Right hindlimb (tissue), 1 donor: ENCODE measurements at places on chromosomes 4 and X.

GRCh38 chr4:133996431-133997121 lies 205.0 kb downstream of the PABPC4L start:
- no peak for DNase-seq

DNA sequence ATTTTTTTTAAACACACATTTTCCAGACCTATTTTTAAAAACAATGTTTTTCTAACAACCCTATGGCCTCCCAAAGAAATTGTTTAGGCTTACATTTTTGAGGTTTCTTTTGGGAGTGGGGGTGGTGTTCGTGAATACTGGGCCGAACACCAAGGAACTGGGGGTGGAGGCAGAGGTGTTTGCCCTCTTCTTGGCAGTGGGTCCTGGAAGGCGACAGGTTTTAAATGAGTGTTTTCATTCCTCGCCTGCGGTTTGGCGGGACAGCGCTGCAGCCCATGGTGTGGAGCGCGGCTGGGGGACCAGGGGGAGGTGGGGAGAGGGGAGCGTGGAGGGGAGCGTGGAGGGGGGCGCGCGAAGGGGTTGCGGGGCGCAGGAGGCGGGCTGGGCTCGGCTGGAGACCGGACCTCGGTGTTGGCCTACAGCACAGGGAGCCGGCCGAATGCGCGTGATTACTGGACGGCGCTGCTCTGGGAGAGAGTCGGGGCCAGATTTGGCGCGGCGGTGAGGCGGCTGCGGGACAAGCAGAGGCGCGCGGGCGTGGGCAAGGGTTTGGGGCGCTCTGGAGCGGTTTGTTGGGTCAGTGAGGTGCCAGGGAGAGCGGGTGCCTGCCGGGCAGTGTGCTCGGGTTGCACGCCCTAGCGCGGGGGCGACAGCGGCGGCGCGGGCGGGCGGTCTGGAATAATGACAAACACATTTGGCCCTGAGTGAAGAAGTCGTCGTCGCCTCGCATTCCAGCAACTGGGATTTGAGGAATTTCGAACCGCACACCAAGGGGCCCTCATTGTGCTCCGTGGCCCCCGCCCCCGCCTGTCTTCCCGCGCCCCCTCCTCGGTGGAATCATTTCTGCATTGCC lies 764 bp downstream of the PDGFRA start:
- peak; percentile 64 for DNase-seq

DNA sequence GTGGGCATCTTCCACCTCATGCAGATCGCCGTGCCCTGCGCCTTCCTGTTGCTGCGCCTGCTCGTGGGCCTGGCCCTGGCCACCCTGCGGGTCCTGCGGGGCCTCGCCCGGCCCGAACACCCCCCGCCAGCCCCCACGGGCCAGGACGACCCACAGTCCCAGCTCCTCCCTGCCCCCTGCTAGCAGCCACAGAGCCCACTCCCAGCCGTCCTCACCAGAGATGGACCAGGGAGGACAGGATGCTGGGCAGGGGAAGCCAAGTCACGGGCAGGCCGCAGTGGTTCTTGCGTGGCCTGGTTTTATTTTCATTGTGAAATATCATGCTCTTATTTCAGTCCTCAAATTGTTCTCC lies 15.1 kb downstream of the DGKQ start:
- no peak for DNase-seq

- DNase-seq: no peak
Measured at GRCh38 chr4:180217070-180217469, 2026.1 kb upstream of the TENM3 start.

DNA sequence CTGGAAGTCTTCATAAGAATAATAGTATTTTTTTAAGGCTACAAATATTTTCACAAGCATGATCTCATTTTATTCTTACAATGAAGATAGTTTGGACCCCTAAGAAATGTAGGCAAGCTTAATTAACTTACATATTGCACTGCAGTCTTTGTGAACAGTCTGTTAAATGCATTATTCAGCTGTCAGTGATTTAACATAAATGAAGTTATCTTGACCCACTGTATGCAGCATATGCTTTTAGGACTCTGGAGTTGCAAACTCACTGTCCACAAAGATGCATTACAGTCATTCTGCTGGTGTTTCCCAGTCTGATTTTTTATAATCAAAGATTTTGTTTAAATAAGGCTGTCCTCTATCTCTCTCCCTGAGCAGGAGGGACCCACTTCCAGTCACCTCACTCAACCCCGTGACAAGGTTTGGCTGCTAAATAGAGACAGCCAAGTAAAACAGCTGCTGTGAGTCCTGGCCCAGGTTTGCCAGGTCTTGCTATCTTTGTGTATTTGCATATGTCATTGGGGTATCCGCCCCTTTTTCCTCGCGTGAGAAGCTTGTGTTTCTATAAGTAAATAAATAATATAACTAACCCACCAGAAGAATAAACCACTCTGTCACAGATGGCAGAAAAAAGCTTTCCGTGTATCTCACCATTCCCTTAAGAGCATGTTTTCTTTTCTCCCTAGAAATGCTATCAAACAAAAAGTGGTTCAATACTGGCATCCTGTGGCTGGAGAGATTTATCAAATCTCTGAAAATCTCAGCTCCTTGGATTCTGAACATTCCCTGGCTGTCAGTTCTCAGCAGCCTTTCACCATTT lies 67.0 kb downstream of the SLC7A11 start:
- DNase-seq: peak; percentile 21

- no peak for DNase-seq
Measured at GRCh38 chr4:47525154-47525819, 40.2 kb downstream of the ATP10D start.
